Stimulated activated CD4-positive, alpha-beta T cell treated with anti-CD3 and anti-CD28 coated beads, Interleukin-12 subunit alpha, Interleukin-12 subunit beta, amount 100 ng/mL, for 4 hours (primary cell): ENCODE measurements at places on chromosomes 13 and 19.

- DNase-seq, result peak; percentile 49
Observed at GRCh38 chr19:48896191-48896720, 2.3 kb downstream of the TULP2 start.

DNA sequence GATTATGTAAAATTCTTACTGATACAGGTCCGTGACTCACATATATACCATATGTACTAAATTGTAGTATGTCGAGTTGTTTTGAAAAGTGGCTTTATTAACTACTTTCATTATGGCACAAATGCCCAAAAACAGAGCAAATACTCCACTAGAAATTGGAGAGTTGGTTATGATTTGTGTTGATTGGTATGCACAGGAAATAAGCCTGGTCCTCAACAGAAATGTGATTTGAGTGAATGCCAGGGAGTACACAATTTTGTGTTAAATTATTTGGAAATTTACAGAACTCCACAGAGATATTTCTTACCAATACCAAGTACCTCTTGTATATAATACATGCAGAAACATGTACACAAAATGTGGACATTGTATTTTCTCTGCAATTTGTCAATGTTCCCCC lies 676.7 kb downstream of the PCDH9 start:
- DNase-seq, result no peak

DNA sequence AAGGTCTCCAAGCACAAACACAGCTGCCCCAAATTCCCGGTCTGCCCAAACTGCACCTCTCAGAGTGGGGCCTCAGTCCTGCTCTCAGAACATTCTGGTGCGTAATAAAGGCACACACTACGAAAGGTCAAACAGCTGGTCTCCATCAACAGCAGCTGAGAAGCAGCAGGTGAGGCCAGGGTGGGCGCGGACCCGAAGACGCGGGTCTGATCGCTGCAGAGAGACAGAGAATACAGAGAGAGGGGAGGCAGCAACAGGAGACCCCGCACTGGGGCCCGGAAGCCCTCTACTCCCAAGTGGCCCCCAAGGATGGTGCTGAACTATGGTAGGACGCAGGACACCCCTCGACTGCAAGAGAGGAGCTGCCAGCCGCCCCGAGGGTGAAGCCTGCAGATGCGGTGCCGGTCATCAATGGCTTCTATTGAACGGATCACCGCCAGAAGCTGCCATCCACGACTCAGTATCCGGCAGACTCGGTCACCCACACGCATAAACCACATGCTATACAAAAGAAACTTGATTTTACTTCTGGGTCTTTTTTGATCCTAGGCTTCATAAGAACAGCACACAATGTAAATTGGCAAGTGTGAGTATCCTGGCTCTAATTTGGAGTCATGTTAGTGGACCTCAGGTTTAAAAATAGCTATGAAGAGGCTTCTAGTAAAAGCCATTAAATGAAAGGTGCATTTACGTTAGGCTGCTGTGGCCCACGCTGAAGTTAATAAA lies 33.4 kb downstream of the STK24 start:
- DNase-seq, result no peak

DNA sequence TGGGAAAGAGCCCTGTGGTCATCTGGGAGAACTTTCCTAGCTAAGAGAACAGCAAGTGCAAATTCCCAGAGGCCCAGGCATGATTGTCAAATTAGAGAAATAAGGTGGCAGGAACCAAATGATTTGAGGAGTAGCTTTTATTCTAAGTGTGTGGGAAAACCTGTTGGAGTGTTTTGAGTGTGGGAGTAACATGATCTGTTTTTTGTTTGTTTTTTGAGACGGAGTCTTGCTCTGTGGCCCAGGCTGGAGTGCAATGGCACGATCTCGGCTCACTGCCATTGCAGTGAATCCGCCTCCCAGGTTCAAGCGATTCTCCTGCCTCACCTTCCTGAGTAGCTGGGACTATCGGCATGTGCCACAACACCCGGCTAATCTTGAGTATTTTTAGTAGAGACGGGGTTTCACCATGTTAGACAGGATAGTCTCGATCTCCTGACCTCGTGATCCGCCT lies 2.4 kb downstream of the SAE1 start:
- DNase-seq, result no peak

DNA sequence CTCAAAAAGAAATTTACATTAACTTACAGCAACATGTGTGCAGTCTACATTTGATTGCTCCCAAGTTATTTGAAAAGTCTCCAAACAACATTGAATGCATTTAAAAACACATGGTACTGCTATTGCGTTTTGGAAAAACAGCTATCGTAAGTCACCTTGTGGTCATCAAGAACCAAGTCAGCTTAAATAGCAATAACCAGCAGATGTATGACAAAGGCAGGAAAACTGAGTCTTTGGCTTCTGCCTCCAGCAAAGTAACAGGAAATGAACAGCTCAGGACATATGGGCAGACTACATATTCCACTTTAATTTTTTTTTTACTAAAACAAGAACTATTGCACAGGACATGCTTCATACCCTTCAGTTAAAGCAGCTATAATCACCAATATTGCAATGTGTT lies 580.6 kb upstream of the SPRY2 start:
- DNase-seq, result no peak

DNA sequence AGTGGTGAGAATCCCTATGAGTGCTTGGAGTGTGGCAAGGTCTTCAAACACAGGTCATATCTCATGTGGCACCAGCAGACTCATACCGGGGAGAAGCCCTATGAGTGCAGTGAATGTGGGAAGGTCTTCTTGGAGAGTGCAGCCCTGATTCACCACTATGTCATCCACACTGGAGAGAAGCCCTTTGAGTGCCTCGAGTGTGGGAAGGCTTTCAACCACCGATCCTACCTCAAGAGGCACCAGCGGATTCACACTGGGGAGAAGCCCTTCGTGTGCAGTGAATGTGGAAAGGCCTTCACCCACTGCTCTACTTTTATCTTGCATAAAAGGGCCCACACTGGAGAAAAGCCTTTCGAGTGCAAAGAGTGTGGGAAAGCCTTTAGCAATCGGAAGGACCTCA lies 18.7 kb upstream of the AURKC start:
- no peak for DNase-seq

DNA sequence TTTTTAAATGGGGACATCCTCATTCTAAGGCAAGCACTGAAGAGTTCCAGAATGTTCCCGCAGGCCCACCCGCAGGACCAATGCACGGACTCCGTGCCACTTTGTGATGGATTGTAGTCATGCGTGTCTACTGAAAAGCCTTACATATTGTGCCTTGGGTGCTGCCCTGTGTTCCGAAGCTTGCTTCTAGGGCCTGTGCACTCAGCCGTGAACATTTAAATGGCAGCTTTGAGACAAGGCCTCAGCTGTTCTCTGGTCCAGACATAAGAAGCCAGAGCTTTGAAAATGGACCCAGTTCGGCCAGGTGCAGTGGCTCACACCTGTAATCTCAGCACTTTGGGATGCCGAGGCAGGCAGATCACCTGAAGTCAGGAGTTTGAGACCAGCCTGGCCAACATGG lies 75.3 kb upstream of the CACNA1A start:
- no peak for DNase-seq

DNA sequence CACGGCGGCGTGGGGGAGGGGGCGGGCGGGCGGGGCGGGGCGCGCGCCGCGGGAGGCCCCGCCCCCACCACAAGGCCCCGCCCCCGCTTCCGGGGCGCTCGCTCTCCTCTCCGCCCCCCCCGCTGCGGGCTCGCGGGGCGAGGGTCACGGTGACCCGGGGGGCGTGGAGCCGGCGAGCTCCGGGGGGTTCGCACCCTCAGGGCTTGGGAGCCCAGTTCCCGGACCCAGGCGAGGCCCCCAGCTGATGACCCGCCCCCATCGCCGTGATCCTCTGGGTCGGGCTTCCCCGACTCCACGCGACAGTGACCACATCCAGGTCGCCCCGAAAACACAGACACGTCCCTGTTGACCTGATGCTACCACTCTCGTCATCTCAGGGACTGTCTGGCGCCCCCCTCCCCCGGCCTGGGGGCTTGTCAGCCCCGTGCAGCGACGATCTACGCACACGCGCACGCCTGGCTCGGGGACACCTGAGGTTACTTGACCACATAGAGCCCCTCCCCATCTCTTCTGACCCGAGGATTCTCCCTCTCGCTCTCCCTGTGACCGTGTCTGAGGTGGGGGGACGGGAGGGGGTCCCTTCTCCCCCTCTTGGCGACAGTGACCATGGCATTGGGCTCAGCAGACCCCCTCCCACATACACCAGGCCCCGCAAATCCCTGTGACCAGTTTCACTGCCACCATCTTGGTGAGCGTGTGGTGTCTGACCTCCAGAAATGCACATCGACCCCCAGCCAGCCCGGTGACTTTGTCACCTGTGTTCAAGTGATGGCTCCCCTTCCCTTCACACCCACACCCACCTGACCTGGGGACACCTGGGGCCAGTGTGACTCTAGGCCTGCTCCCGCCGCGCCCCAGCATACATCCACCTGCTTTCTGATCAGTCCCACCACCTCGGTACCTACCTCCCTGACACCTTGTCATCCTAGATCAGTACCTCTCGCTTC lies 670 bp downstream of the MAP2K7 start:
- no peak for DNase-seq

GRCh38 chr13:28355046-28355821 lies 139.7 kb downstream of the FLT1 start:
- DNase-seq, result no peak

GRCh38 chr13:80979035-80979641 lies 638.2 kb upstream of the SPRY2 start:
- DNase-seq, result no peak

GRCh38 chr19:1254530-1255185 lies 6.3 kb downstream of the MIDN start:
- DNase-seq, result no peak

GRCh38 chr13:30480292-30480950 lies 14.7 kb upstream of the HMGB1 start:
- DNase-seq, result no peak

- no peak for DNase-seq
Observed at GRCh38 chr19:47991191-47991808, 670 bp downstream of the BSPH1 start.

GRCh38 chr13:30978981-30979956 lies 46.8 kb downstream of the TEX26 start:
- peak; percentile 43 for DNase-seq

DNA sequence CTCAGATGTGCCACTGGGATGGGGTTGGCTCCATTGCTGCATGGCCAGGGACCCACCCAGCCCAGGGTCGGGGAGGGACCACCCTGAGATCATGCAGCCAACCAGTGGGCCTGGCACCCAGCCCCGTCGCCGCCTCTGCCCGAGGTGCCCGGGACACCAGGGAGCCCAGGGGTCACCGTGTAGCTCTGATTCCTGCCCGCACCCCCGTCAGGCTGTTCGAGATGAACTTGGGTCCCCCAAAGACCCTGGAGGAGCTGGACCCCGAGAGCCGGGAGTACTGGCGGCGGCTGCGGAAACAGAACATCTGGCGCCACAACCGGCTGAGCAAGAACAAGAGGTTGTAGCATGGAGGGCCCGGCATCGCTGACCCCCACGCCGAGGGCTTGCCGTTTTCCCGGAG lies 4.6 kb downstream of the MRPL54 start:
- no peak for DNase-seq

GRCh38 chr19:6092329-6093286 lies 17.7 kb downstream of the RFX2 start:
- no peak for DNase-seq

DNA sequence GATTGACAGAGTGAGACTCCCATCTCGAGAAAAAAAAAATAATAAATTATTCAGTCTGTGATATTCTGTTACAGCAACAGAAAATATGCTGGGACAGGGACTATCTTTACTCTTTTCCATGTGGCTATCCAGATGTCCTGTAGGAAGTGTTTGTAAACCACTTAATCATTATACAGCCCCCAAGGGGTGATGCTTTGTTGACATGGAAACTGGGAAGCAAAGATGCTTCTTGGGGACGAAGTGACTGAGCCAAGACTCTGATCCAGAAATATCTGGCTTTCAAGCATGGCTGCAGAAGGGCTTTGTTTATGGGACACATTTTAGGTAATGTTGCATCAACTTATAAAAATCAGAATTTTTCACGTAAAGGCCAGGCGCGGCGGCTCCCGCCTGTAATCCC lies 5.4 kb downstream of the ZNF8 start:
- no peak for DNase-seq

- DNase-seq, result no peak
Observed at GRCh38 chr19:44972802-44973201, 17.6 kb downstream of the CLPTM1 start.

GRCh38 chr13:56755181-56755935 lies 385.4 kb upstream of the PRR20A start:
- DNase-seq, result no peak

GRCh38 chr13:53112522-53112921 lies 83.9 kb downstream of the OLFM4 start:
- DNase-seq, result no peak

DNA sequence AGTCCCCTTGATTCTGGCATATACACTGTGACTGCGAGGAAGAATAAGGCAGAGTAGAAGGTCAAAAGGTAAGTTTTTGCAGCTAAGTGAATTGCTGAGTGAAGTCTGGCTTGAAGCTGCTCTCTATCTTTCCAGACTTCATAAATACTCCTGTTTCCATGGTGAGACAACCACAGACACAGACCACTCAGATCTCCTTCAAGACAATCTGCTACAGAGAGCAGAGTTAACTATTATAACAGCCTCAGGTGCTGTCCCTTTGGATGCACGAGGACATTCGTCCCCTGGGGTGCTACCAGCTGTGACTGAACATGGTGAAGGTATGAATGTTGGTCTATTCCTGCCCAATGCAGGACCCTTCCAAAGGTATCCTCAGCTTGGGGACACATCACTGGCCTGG lies 104.0 kb downstream of the MYCBP2 start:
- DNase-seq, result no peak

- DNase-seq, result no peak
Observed at GRCh38 chr19:8611877-8612806, 1.6 kb upstream of the ADAMTS10 start.

DNA sequence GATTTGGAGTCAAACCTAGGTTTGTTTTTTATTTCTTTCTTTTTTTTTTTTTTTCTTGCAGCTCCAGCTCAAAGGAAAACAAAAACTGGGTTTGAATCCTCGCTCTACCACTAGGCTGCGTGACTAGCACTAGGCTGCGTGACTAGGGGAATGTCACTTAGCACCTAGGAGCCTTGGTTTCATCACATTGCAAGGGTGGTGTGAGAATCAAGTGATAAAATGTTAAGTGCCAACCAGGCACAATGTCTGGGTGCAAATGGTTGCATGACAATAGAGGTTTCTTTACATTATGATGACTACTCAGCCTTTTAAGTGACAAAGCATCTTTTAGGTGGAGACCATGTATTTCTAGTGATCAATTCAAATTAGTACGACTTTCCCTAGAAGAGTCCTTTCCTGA lies 27.9 kb downstream of the RCBTB2 start:
- no peak for DNase-seq

GRCh38 chr19:48635966-48636858 lies 967 bp downstream of the DBP start:
- DNase-seq, result no peak

DNA sequence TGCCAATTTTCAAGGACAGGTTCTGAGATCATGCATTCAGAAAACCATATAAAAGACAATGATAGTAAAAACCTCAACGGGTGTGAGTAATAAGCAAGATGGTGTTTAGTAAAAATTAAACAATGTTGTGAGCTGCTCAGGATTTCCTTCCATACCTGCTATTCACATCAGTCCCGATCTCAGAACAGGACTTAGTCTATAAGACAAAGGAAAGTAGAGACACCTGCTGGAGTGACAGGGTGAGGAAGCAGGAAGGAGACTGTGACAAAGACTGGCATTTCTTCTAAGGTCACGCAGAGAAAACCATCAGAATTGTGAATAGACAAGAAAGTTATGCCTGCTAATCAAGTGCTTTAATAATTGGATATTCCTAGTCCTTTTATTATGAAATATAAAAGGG lies 648.0 kb downstream of the DACH1 start:
- no peak for DNase-seq

- DNase-seq, result no peak
Observed at GRCh38 chr13:26914624-26915023, 154.0 kb upstream of the GPR12 start.
